NCI-H345 (cell line): ENCODE measurements at places on chromosomes 16 and 17.

GRCh38 chr17:7048968-7049367, 5.1 kb upstream of the SLC16A11 start:
- no peak for DNase-seq

DNA sequence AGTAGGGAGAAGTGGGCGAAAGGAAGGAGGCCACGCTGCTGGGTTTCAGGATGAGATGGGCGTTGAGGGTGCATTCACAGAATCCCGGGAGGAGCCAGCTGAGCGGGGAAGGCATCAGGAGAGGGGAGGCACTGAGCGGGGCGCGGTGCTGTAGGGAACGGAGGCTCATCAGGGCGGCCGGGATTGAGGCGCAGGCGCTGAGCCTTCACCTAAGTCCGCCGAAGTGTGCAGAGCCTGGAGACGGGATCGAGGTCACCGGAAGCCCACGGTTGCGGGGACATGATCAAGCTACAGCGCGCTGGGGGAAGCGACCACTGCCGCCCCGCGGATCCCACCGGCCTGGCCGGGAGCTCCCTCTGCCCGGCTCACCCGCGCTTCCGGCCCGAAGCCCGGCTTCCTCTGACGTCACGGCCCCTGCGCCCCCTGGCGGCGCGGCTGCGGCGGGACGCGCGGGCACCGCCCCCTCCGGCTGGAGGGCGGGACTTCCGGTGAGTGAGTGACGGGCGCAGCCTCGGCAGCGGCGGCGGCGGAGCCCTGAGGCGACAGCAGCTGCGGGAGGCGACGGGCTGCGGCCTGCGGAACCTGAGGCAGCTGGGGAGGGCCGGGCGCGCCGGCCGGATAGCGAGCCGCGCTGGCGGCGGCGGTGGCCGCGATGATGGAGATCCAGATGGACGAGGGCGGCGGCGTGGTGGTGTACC, at the start of gene MAPK8IP3:
Gene MAPK8IP3, plus strand, starts transcription at position 508 of the 698 bp plus-strand sequence. Its CDS starts 145 bp downstream, at position 653.
- peak; percentile 94 for DNase-seq

DNA sequence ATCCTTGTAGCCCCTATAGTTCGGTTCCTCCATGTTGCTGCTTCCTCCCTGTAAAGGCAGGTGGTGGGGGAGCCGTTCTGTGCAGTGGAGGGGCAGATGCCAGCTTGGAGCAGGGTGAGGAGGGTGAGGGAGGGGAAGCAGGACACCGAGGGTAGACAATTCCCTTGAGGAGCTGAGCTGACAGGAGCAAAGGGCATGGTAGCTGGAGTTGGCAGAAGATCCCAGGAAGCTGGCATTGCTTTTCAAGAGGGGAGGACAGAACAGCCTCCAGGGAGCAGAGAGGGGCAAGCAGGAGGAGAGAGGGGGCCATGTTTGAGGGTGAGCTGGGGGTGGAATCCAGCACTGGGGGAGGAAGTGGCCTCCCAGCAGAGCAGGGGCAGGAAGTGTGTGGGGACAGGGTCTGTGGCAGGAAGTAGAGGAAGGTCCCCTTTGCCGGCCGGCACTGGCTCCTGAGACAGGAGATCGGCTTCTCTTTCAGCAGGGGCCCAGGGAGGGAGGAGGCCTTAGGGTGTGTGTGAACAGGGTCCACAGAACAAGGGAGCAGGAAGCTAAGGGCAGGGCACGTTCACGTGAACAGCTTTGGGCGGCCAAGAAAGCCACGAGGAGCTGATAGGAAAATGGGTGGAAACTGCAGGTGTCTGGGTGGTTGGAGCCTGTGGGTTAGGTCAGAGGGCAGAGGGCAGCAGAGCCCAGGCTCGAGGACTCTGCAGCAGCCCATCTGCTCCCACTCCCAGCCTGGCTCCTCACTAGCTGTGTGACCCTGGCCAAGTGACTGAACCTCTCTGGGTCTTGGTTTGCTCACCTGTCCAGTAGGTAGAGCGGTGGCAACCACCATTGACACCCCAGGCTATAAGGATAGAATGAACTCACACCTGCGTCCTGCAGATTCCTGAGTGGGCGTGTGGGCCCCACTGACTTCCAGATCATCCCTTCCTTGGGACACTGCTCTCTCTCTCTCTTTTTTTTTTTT, 17.5 kb upstream of the SPNS2 start:
- DNase-seq = no peak

- DNase-seq = no peak
These were observed 258.7 kb downstream of the MRTFB start for GRCh38 chr16:14329727-14330350.

GRCh38 chr16:7597677-7598076, 265.0 kb downstream of the RBFOX1 start:
- DNase-seq = no peak
